ENCODE measurements at places on chromosomes 1 and 21.

DNA sequence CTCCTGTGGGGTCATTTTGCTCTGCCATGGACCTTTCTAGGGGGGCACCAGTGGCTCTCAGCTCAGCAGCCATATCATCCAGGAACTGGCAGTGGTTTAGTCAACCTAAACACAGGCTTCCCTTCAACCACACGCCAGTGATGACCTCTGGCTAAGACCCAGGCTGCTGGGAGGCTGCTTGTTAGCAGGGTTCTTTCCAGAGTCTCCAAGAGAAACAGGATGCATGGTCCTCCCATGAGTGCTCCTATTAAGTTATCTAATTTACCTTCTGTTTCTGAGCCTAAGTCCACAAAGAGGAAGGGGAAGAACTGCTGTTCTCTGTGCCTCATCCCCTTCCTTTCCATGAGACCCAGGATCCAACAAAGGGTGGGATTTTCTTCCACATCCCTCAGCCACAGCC lies 137.3 kb upstream of the PLXNA2 start:
- H3K36me3 ChIP-seq: no peaks in the 10 kb centered on the region
- DNase-seq: no peak
- H3K4me3 ChIP-seq: no peak overlapping the region
- no peak overlapping the region for H3K27ac ChIP-seq
- no peaks in the 10 kb centered on the region for H3K27me3 ChIP-seq

DNA sequence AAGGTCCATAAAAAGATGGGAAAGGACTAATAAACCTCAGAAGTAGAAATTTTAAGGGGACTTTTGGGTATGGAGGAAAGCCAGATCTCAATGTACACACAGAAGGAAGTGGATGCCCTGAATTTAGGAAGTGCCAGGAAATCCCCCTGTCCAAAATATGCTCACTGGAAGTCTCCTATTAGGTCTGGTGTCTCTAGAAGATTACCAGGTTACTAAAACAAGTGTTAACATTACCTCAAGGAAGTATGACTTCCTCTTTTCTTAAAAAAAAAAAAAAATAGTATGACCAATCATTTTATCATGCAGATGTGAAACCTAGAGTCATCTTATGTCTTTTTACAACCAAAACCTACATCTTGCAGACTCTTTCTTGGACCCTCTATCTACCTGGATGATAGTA lies 30.7 kb downstream of the CD58 start:
- no peak for DNase-seq
- H3K27ac ChIP-seq: no peak overlapping the region
- no peak overlapping the region for H3K4me3 ChIP-seq
- peaks cover 15% of the 10 kb centered on the region for H3K4me1 ChIP-seq
- no peaks in the 10 kb centered on the region for H3K27me3 ChIP-seq
- no peaks in the 10 kb centered on the region for H3K36me3 ChIP-seq

DNA sequence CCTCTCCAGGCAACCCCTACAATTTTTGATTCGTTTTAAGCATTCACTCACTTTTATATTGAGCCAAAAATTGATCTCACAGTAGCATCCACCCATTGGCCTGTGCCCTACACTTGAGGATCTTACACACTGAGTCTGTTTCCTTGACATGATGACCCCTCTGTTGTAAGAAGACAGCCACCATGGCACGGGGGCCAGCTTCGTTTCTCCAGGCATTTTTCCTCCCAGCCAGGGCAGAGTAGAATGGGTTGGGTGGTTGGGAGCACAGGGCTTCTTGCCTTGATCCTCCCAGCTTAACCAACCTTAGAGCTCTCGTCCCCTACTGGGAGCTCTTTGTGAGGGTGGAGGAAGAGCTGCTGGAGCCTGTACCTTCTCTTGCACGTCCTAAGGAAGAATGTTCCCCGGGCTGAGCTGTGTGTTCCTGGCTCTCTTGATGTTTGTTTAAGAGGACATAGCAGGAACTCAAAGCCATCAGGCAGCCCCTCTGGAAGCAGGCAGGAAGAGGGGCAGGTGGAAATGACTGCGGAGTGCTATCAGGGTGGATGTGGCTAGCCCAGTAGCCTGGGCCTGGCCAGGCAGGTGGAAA lies 213.2 kb upstream of the TMEM51 start:
- DNase-seq: no peak
- H3K27me3 ChIP-seq: no peaks in the 10 kb centered on the region
- H3K4me3 ChIP-seq: no peak overlapping the region
- peaks cover 38% of the 10 kb centered on the region for H3K4me1 ChIP-seq
- no peaks in the 10 kb centered on the region for H3K36me3 ChIP-seq
- no peak overlapping the region for H3K27ac ChIP-seq

- DNase-seq: no peak
- no peak overlapping the region for H3K27ac ChIP-seq
- H3K4me1 ChIP-seq: no peaks in the 10 kb centered on the region
- no peak overlapping the region for H3K4me3 ChIP-seq
- H3K27me3 ChIP-seq: peaks cover 9% of the 10 kb centered on the region
Measured at GRCh38 chr1:209561532-209561931, 22.0 kb upstream of the CAMK1G start.
